ENCODE measurements at places on chromosomes 3 and 15.

- peak; percentile 5 for DNase-seq
Observed at GRCh38 chr15:25508369-25509002, 69.7 kb upstream of the UBE3A start.

GRCh38 chr3:182755308-182755707 lies 38.0 kb upstream of the ATP11B start:
- DNase-seq: no peak

DNA sequence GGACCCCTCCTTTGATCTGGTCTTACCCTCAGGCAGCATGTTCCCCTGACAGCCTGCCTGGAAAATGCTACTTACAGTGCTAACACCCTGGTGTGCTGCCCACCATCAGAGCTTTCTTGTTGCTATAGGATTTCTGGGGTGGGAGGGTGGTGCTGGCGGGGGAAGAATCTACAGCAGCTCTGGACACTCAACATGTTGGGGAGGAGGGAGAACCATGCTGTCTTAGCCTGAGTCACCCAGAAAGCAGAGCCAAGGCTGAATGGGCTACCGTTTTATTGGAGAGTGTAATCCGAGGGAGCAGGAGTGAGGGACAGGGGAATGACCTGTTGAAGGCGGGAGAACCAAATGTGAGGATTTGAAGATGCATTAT lies 45.6 kb downstream of the MFSD1 start:
- DNase-seq: no peak

GRCh38 chr3:124860599-124860998 lies 26.6 kb downstream of the ITGB5 start:
- peak; percentile 47 for DNase-seq
